Activated T-helper 1 cell treated with anti-CD3 and anti-CD28 coated beads, Interleukin-2, amount 50 U/mL, for 16 hours (primary cell): ENCODE measurements at places on chromosomes 13 and 19.
A peak's percentile ranks its signal among the peaks of the same experiment; 100 is the strongest.

DNA sequence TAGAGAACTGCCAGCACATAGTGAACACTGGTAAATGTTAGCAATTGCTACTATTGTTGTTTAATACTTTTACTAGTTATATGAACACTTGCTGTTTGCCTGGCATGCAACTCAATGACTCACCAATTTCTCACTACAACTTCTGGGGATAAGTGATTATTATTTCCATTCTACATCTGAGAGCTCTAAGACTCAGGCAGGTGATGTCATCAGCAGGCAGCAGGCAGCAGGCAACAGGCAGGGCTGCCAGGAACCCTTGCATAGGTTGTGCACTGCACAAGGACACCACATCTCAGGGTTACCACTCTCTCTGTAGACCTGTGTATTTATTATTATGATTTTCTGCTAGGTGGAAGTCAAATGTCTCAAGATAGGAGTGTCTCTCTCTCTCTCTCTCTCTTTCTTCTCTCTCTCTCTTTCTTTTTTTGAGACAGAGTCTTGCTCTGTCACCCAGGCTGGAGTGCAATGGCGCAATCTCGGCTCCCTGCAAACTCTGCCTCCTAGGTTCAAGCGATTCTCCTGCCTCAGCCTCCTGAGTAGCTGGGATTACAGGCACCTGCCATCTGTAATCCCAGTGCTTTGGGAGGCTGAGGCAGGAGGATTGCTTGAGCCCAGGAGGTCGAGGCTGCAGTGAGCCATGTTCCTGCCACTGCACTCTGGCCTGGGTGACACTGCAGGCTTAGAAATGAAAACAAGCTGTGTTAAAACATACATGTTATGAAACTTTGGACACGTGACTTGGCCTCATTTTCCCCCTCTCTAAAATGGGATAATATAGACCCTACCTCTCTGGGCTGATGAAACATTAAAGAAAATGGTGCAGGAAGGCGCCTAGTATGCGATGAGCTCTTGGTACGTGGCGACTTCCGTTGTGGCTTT, 22.7 kb downstream of the HPN start:
- no peak for DNase-seq

GRCh38 chr13:57698851-57699250, 67.3 kb downstream of the PCDH17 start:
- no peak for DNase-seq

GRCh38 chr13:99486996-99487395, 14.3 kb upstream of the TM9SF2 start:
- DNase-seq = no peak

DNA sequence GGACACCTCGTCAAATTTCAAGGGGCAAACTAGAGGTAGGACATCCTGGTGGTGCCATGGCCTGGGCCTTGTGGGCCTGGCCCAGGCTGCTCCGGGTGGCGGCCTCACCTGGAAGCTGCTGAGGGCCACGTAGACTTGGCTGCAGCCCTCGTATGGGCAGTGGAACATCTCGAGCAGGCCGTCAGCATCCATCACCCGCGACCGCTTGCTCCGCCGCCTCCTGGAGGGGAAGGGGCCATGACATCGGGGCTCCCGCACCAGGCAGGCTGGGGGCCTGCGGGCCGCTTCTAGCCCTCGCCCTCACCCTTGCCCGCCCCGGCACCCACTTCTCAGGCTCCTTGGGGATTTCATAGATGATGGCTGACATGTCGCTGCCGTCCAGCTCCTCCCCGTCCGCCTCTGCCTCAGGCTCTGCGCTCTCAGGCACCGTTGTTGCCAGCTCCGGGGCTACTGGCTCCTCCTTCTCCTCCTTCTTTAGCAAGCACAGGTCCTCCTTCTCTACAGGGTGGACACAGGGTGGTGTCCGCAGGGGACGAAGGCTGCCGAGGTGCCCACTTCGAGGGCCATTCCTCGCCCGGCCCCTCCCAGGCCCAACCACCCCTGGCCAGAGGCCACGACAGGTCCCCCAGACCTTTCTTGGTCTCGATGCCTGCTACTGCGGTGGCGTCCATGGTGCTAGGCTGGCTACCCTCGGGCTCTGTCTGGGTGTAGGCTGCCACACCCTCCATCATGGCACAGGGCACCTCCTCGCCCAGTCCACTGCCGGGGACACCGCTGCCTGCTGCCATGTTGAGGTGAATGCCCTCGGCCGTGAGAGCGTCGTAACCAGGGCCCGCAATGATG, 6.0 kb upstream of the ELAVL3 start:
- DNase-seq = no peak

- DNase-seq = no peak
Observed at GRCh38 chr13:37365496-37365895, 233.1 kb downstream of the POSTN start.

GRCh38 chr19:40613690-40614621, 12.8 kb downstream of the LTBP4 start:
- peak; percentile 66 for DNase-seq

- no peak for DNase-seq
Observed at GRCh38 chr13:50189450-50189849, 174.2 kb downstream of the KCNRG start.

GRCh38 chr13:95235974-95236373, 65.3 kb downstream of the ABCC4 start:
- no peak for DNase-seq

- DNase-seq = no peak
Observed at GRCh38 chr13:67505376-67505775, 275.2 kb upstream of the PCDH9 start.
